MM.1S (cell line): ENCODE measurements at places on chromosomes 7 and 10.

GRCh38 chr7:135519233-135519688 lies 9.4 kb upstream of the CNOT4 start:
- DNase-seq: no peak

DNA sequence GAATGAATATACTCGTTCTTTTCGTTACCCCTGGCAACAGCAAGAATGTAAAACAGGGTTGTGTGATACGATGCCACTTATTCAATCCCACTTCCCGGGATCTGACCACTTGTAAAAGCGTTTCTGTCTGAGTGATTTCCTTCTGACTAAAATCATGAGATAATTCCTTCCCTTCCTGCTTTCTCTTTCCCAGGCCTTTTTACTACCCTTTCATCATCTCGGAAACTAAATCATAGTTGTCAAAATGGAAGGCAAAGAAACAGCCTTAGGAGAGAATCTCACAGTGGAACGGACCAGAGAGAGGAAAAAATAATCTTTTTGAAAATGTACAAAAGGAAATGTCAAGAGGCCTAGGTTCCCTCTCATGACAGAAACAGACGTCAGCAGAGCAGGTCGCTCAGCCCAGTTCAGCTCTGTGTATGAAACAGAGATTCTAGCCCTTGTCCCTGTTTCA lies 29.8 kb downstream of the DIP2C start:
- peak; percentile 47 for DNase-seq

DNA sequence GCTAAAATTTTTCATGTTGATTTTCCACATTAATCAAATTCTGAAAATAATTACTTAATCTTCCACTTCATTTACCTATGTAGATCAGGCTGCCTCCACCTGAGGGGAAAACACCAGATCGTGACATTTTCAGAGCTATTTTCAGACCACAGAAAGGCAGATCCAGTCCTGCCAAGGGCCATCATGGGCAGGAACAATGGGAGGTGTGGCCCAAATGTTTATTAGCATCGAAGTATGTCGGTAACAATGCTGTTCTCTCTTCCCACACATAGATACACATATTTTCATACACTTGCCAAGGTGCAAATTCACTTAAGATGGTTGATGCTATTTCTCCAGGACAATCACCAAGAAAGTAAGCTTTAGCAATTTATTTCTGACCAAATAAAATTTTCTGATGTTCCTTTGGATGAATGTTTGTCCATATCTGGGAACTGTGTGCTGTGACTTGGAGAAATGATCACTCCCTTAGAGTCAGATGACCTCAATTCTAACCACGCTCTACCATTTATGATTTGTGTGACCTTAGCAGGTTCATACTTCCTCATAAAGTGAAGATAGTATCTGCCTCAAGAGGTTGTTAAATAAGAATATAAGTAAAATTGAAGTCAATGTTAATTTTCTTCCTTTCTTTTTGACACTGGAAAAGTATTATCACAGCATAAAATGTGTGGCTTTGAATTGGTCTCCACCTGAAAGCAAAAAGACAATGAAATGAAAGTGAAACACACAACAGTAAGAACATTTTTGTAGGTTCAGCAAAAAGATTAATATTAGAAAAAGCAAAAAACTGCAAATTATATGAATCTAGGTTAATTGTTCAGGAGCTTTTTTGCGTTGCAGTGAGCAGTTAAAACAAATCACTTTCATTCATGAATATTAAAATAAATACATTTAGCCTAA lies 310.4 kb upstream of the PHF14 start:
- DNase-seq: peak; percentile 68

- no peak for DNase-seq
These were observed 1249.9 kb upstream of the AUTS2 start for GRCh38 chr7:68348401-68348800.

DNA sequence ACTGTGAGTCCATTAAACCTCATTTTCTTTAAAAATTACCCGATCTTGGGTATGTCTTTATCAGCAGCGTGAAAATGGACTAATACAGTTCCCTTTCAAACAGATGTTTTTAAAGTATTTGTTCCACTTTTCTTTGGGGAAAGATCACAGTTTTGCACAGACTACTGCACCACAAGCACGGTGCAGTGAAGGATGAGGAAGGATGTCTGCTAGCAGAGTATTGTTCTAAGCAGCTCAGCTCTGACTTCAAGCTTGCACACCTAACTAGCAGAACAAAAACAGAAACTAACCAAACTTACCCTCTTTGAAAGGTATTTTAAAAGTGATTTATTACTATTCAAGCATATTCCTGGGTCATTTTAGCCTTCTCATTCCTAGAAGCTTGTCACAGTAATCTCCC lies 20.0 kb downstream of the THNSL1 start:
- no peak for DNase-seq

DNA sequence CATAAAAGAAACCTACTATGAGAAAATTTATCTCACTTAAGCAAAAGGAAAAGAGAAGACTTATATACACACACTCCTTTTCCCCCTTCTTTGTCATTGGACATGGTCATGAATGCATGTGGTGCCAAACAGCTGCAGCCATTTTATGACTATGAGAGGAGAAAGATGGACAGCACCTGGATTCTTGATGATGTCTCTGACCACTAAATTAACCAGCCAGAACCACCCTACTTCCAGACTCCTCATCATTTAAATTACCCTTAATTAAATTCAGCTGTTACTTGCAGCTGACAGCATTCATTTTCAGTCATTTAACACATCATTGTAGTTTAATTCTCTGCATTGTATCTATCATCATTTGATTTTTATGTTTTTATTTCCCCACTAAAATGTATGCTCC lies 379.0 kb upstream of the HPS1 start:
- no peak for DNase-seq

- DNase-seq: no peak
These were observed 89.5 kb upstream of the PIK3CG start for GRCh38 chr7:106775552-106775936.

- DNase-seq: no peak
These were observed 136.1 kb downstream of the ATE1 start for GRCh38 chr10:121791761-121792160.

DNA sequence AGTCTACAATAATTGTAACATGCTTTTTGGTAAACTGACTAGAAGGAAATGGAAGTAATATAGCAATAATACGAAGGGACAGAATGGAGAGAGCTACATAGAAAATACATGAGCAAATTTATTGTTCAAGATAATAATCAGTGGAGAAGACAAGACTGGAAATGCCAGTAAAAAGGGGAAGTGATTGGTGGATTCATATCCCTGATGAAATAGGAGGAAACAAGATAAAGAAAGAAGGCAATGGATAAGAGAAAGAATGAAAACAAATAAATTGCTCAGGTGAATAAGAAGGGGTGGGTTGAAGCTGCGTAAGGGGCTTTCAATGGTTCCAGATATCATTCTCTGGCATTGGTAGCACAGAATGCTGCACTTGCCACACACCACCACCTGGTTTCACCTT lies 135.9 kb downstream of the LRRN3 start:
- no peak for DNase-seq

GRCh38 chr10:131825150-131825848 lies 75.5 kb upstream of the PPP2R2D start:
- DNase-seq: no peak

GRCh38 chr7:87959336-87959735 lies 25.3 kb downstream of the ADAM22 start:
- DNase-seq: no peak

DNA sequence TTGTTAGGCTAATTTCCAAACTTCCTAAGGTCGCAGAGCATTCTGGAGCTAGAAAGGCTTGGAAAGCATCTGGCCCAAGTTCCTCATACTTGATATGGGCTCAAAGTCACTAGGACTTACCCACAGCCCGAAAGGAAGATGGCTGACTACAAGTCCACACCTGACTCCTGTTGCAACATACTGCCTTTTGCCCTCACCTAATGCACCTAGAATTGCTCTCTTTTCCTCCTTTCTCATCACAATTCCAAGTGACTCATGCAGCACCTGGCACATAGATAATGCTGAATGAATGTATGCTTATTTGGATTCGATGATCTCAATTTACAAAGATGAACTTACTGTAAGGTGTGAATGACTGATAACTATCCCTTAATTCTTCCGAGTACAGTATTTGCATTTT lies 131.5 kb downstream of the SORBS1 start:
- no peak for DNase-seq

GRCh38 chr10:108562105-108562504 lies 1361.2 kb downstream of the XPNPEP1 start:
- peak; percentile 17 for DNase-seq

GRCh38 chr7:67021260-67021659 lies 24.6 kb downstream of the TYW1 start:
- no peak for DNase-seq

DNA sequence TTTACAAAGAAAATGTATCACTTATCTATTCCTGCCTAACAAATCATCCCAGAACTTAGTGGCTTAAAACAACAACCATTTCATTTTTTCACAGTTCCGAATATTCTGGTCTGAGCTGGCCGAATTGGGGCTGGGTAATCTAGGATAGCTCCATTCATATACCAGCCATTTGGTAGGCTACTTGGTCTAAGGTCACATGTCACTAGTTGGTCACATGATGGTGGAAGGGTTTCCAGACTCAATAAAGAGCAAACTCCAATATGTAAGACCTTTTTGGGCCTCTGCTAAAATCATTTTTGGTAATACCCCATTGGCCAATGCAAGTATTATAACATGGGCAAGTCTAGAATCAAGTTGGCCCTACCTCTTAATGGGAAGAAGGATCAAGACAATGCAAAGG lies 55.3 kb upstream of the FGL2 start:
- no peak for DNase-seq

DNA sequence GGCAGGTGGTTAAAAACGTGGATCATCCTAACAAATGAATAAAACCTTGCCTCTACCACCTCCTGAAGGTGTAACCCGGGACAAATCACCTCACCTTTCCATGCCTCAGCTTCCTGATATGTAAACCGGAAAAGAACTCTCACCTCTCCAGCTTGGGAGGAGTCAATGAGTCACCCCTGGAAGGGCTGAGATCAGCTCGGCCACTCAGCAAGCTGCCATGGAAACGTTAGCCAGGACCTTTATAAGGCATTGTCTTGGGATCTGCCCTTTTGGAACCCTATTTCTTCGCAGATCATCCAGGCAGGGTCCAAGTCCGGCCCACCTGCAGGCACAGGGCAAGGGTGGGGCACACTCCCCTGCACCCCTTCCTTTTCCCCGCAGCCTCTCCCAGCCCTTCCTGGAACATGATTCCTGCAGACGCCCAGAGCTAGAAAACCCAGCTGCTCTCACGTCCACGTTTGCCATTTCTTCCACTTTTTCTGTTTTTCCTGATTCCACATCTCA lies 81.6 kb upstream of the PFKP start:
- no peak for DNase-seq

DNA sequence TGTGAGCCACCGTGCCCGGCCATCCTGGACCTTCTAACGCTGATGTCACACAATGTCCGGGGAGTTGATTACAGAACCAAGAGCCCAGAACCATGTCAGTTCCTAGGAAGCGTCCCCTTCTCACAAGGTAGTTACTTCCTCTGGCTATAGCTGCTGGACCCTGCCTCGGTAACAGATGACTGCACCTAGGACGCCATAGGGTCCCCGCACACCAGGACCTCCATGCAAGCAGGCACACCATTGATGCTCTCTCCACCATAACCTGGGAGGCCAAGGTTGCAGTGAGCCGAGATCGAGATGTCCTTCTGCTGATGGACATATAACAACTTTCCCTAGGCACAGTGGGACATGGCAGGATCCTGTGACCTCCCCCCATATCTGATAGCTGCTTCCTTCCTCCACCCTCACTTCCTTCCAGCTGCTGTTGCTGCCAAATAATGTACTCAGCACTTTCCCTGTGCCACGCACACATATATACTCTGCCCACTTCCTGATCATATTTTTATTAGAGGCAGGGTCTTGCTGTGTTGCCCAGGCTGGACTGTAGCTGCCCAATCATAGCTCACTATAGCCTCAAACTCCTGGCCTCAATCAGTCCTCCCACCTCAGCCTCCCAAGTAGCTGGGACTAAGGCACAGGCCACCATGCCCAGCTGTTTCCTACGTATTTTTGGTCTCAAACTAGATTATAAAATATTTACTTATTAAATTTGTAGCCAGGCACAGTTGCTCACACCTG lies 3.5 kb upstream of the SNX8 start:
- no peak for DNase-seq

- no peak for DNase-seq
These were observed 47.7 kb downstream of the LYZL2 start for GRCh38 chr10:30581779-30582380.

- no peak for DNase-seq
These were observed 23.6 kb upstream of the PWWP2B start for GRCh38 chr10:132373241-132373955.

- DNase-seq: no peak
These were observed 70.1 kb upstream of the PLPP4 start for GRCh38 chr10:120386896-120387295.

DNA sequence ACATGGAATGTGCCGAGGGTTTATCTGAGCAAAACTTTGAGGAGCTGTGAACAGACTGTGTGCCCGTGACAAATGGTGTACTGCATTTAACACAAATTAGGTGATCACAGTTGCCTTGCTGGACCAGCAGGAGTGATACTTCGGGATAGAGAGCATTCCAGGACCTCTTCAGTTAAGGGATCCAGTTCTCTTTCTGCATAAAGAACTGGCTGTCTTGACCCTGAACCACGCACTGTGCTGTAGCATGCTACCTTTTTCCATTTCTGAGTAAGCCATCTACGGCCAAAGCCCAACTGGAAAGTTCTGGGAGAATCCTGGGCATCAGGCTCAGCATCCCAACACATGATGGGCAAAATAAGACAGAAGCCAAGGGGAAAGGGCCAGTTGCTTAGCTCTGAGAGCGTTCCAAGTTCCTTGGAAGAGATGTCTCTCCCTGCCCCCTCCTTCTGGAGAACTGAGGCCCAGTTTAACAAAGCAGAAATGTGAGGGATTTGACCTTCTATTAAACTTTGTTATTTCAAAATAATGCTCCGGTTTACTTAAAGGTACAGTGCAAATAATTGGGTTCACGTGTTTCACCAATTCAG lies 37.9 kb upstream of the ADD3 start:
- DNase-seq: no peak

GRCh38 chr7:81533931-81534330 lies 235.9 kb downstream of the HGF start:
- no peak for DNase-seq

DNA sequence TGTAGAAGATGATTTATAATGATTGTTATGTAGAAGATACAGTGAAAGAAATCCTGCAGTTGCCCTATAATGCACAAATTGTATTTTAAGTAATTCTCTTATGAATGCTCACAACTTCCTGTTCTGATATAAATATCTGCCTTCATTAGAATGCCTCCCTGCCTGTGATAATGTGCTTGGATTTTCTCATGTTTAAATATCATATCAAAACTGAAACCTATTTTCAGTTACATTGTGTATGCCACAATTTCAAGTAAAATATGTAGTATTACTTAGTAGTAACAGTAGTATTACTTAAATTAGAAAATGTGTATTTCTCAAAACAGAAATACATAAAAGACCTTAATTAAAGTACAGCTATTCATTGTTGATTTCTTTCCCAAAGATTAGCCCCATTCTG lies 41.1 kb upstream of the TFEC start:
- DNase-seq: peak; percentile 22

- no peak for DNase-seq
These were observed 91.4 kb downstream of the SIRT1 start for GRCh38 chr10:67975871-67976270.
